ENCODE measurements at places on chromosomes 7 and 10.

DNA sequence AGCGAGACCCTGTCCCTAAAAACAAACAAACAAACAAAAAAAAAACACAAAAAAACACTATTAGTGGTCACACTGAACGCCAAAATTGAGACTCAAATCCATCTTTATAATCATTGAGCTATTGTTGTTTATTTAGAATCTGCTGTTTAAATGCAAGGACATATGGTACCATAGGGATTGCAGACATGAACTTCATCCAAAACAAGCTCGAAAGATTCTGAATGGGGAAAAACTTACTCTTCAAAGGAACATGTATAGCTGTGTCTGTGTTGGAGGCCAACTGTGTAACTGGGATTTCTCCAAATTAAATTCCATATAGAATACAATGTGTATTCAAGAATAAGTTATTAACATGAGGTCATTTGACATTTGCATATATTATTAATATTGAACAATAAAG lies 74.7 kb upstream of the GPR158 start:
- no peak for DNase-seq

- no peak for DNase-seq
Observed at GRCh38 chr7:96344236-96344635, 22.3 kb upstream of the SLC25A13 start.

DNA sequence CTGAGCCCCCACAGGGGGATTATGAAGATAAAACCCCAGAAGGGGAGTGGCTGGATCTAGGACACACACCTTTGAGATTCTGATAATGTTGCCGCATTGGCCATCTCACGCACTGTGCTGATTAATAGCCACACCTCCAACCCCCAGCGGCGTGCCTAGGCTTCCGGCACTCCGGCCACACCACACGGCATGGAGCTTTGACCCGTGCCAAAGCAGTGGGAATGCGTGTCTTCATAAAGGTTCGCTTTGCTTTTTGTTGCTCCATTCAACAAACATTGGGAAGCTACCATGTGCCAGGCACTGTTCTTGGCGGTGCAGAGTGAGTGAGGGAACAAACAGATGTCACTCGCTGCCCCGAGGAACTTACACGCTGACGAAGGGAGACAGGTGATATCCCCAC lies 117.6 kb downstream of the TCERG1L start:
- DNase-seq: no peak

DNA sequence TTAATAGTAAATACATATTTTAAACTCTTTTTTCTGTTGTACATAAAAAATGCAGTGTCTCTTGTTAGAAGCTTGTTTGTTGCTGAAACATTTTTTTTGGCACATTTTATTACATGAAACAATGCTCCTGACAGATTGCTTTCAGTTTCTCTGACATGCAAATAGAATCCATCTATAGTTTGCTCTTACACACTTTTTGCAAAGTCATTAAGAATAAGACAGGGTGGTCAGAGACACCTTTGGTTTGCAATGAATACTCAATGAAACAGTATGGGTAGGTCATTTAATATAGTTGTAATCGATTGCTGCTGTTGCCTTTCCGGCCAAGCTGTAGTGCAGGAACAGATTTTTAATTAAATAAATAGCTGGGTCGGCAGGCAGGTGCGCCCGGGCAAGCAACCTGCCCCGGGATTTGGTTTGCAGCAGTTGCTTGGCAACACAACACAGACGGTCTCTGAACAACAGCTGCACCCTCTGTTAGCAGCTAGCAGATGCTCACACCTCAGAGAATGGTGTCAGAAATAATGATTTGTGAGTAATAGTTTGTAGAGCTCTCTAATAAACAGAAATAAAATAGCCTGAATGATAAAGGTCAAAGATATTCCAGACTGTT lies 115.7 kb upstream of the CACNA2D1 start:
- DNase-seq: no peak

- DNase-seq: no peak
Observed at GRCh38 chr7:99409192-99409572, 413 bp downstream of the BUD31 start.

- DNase-seq: no peak
Observed at GRCh38 chr10:6292741-6293151, 90.0 kb downstream of the PFKFB3 start.

DNA sequence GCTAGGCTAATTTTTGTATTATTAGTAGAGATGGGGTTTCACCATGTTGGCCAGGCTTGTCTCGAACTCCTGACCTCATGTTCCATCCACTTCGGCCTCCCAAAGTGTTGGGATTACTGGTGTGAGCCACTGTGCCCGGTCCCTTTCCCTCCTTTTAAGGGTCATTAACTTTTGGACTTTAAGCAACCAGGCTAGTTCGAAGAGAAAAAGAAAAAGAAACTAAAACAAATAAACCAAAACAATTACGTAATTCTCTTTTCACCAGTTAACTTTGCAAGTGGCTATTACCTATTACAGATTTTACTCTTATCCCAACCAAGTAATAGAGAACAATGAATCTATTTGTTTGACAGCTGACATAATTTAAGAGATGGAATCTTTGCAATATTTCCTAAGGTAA lies 72.8 kb upstream of the SEMA3C start:
- no peak for DNase-seq

GRCh38 chr7:27159266-27160144 lies 3.0 kb upstream of the HOXA7 start:
- DNase-seq: no peak

GRCh38 chr10:133015321-133015720 lies 72.4 kb upstream of the ADGRA1 start:
- no peak for DNase-seq

GRCh38 chr10:132054564-132054963 lies 11.2 kb upstream of the JAKMIP3 start:
- DNase-seq: no peak

GRCh38 chr7:70703785-70704184 lies 428.2 kb upstream of the GALNT17 start:
- DNase-seq: no peak

DNA sequence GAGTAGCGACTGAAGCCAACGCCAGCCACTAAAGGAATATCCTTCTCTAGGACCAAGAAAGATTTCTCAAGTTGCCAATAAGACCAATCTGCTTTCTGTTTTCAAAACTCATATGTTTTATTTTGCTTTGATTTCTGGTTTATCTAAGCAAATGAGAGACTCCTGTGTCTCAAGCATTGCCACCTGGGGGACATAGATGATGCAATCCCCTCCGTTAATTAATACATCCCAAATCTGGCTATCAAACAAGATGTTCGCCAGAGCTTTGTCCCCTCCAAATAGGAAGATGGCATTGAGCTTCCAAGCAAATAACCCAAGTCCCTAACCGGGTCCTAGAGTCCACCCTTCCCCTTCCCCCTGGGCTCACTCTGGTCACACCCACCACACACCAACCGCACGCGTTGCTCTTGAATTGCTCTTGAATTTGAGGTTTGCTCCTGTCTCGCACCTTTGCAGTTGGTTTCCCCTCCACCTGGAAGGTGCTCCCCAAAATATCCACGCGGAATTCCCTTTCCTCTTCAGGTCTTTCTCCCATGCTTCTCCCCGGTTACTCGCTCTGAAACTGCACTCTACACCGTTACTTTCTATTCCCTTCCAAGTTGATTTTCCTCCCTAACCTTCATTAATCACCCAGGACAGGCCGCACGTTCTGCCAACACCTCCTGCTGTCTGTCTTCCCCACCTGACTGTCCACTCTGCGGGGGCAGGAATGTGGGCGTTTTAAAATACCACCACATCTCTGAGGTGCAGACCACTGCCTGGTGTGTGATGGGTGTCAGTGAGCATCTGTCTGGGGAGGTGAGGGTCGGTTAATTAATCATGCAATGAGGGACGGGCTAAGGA lies 64.1 kb upstream of the RNF32 start:
- DNase-seq: no peak

GRCh38 chr7:131327049-131327625 lies 539 bp upstream of the MKLN1 start:
- DNase-seq: no peak

DNA sequence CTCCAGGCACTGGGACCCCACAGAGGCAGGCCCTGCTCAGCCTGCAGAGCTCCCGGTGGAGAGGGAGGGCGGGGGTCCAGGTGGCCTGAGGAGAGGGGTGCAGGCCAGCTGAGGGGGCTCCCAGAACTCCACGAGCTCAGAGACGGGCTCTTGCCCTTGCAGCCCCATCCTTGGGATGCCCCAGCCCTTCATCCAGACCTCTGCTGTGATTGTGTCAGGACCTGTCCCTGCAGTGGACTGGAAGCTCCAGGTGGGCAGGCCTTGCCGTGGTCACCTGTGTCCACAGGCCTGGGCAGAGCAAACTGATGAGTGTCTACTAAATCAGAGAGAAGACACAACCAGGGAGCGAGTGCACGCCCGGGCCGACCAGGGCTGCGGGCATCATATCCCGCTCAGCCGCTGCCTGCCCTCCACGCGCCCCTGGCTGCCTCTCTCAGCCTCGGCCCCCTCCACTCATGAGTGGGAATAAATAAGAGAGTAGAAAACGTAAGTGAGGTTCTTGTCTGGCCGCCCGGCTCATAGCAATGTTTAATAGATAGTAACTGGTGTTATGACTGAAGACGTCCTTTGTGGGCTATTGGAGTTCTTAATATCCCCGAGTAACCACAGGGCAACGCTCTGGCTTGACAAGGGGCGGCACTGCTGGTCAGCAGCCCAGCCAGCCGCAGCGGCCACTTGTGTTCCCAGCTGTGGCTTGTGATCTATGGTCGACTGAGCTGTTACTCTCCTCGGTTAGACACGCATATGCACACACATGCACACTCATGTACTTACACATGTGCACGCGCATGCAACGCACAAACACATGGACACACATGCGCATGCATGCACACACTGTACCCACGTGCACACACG lies 105.6 kb downstream of the LHPP start:
- no peak for DNase-seq

DNA sequence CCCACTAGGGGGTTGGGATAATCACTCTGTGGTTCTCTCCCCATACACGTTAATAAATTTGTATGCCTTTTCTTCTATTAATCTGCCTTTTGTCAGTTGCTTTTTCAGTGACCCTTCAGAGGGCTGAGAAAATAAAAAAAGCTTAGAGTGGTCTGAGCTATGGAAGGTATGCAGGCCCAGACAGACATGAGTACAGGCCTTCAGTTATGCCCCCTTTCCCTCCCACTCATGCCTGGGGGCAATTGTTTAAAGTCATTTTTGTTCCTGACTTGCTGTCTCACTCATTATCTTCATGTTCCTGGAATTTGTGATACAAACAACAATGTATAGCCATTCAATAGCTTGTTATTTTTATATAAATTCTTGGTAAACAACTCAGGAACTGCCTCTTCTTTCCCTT lies 170.8 kb downstream of the AKR1D1 start:
- DNase-seq: no peak

DNA sequence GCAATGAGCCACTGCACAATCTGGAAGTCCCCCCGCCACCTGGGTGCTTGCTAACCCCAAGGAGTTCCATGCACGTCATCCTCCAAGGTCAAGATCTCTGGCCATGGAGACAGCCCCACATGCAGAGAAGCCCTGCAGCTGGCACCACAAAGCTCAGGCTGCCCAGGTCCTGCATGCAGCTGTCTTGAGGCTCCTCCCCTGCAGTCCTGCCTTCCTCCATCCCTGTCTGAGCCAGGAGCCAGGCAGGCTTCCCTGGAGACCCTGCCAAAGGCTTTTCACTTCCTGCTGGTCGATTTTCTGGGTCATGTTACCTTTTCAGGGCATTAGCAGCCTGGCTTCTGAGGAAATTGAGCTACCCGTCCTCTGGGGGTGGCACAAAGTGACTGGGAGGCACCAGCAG lies 12.5 kb upstream of the TMEM72 start:
- no peak for DNase-seq

DNA sequence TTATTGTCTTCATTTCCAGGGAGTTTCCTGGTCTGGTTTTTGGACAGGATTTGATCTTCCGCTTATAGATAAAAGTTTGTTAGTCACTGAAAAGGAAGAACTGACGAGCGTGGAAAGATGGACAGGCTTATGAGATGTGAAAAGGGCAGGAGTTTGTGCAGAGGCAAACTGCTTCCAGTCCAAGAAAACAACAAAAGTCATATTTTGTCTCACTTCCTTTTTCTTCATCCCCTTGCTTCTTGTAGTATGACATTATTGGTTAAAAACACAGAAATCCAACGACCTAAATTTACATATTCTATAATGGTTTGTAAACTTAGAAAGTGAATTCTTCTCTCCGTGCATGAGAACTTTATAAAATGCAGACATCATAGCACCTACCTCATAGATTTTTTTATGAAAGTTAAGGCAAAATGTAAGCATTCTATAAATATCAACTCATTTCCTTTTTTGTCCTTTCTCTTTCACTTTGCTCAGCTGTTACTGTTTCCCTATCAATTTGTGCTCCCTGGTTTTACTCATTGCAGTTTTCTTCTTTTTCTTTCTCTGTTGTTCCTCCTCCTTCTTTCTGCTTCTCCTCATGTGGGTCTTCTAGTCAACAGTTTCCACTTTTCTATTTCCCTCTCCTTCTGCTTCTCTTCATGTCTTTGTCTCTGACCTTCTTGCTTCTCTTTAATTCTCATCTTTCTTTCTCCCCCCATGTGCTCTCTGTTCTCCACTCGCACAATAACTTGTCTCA lies 370.2 kb downstream of the ARL4A start:
- no peak for DNase-seq

DNA sequence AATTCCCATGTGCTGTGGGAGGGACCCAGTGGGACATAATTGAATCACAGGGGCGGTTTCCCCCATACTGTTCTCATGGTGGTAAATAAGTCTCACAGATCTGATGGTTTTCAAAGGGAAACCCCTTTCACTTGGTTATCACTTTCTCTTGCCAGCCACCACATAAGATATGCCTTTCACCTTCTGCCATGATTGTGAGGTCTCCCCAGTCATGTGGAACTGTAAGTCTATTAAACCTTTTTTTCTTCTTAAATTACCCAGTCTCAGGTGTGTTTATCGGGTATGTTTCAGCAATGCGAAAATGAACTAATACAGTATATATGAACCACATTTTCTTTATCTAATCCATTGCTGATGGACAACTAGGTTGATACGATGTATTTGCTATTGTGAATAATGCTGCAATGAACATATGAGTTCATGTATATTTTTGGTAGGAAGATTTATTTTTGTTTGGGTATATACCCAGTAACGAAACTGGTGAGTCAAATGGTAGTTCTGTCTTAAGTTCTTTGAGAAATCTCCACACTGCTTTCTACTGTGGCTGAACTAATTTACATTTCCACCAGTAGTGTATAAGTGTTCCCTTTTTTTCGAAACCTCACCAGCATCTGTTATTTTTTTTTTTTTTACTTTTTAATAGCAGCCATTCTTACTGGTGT lies 70.0 kb upstream of the HGF start:
- DNase-seq: no peak

Measured in activated naive CD4-positive, alpha-beta T cell (primary cell).